ENCODE measurements at places on chromosomes 7 and 10.
A peak's percentile ranks its signal among the peaks of the same experiment; 100 is the strongest.

- no peak for DNase-seq
Measured at GRCh38 chr7:1117321-1117928, 29.5 kb downstream of the GPER1 start.

- no peak for DNase-seq
Measured at GRCh38 chr10:73073627-73074026, 23.0 kb downstream of the P4HA1 start.

GRCh38 chr7:118898284-118898683, 673.8 kb downstream of the ANKRD7 start:
- no peak for DNase-seq

- no peak for DNase-seq
Measured at GRCh38 chr10:26488344-26488743, 50.2 kb downstream of the APBB1IP start.

GRCh38 chr7:116697761-116698160, 25.8 kb downstream of the MET start:
- DNase-seq = no peak

- no peak for DNase-seq
Measured at GRCh38 chr10:21995557-21995956, 8.0 kb downstream of the DNAJC1 start.

DNA sequence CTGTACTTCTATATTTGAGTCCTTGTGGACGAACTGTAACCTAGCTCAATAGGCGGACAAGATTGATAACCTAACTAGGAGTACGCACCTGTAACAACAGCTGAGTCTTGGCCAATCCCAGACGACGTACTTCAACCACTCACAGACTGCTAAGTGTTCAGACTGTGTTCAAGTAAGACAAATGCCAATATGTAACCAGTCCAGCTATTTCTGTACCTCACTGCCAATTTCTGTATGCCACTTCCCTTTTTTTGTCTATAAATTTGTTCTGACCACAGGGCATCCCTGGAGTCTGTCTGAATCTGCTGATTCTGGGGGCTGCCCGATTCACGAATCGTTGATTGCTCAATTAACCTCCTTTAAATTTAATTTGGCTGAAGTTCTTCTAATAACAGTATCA, 32.2 kb downstream of the HACD1 start:
- no peak for DNase-seq

GRCh38 chr10:33939892-33940291, 605.4 kb upstream of the NRP1 start:
- no peak for DNase-seq

DNA sequence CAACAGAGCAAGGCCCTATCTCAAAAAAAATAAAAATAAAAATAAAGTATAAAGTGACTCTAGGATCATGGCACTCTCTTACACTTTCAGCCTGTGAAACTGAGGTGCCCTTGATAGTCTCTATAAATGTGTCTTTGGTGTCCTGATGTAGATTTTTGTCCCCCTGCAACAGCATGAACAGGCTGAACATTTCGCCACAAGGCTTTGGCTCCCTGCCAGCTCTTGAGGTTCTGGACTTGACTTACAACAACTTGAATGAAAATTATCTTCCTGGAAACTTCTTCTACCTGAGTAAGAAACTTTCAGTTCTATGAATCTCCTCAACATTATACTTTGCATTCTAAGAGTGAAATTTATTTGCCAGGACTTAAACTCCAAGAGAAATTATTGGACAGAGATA, 48.1 kb upstream of the BMS1 start:
- no peak for DNase-seq

GRCh38 chr10:3887404-3887803, 102.4 kb upstream of the KLF6 start:
- no peak for DNase-seq

GRCh38 chr10:8296090-8296733, 241.7 kb downstream of the GATA3 start:
- DNase-seq = no peak

DNA sequence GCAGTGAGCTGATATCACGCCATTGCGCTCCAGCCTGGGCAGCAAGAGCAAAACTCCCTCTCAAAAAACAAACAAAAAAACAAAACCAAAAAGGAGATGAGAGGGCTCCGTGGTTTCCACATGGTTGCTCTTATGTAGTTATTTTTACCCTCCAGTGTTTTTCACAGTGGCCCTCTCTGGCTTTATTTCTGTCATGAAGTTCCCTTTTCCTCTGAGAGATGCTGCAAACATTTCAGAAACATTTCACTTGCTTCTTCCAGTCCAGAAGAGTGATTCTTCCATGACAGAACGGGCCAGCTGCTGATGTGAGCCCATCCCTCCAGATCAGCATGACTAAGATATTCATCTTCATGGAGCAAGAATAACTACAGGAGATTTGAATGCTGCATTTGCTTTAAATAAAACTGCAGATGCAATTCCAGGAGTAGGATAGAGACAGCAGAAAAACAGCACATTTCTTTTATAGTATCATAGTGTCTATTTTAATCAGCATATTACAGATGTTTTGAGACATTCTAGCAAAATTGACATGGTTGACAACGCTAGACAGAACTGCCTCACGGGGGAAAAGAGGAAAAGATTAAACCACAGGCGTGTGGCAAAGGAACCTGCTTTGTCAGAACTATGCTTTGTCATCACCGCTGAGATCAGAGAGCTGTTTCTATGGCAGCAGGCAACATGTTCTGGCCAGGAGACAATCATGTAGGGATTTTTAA, 40.3 kb downstream of the NRCAM start:
- peak; percentile 25 for DNase-seq

DNA sequence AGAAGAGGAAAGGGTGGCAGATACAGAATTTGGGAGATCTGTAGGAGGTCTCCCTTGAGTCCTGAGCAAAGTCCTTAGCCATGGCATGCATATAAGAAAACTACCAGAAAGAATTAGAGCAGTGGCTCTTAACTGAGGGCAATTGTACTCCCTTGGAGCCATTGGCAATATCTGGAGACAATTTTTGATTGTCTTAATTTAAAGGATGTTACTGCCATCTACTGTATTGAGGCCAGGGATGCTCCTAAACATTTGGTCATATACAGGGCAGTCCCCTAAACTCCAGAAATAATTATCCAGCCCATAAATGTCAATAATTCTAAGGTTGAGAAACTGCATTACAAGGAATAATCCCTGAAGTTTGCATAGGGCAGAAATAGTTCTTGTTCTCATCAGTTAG, 136.4 kb upstream of the ODAD2 start:
- no peak for DNase-seq

- DNase-seq = no peak
Measured at GRCh38 chr10:95729323-95730055, 26.5 kb upstream of the ENTPD1 start.

- no peak for DNase-seq
Measured at GRCh38 chr10:86064219-86064618, 302.4 kb downstream of the GRID1 start.

- DNase-seq = no peak
Measured at GRCh38 chr10:20858292-20859124, 38.6 kb downstream of the NEBL start.

- no peak for DNase-seq
Measured at GRCh38 chr7:76133164-76133775, 68.4 kb upstream of the SRRM3 start.

DNA sequence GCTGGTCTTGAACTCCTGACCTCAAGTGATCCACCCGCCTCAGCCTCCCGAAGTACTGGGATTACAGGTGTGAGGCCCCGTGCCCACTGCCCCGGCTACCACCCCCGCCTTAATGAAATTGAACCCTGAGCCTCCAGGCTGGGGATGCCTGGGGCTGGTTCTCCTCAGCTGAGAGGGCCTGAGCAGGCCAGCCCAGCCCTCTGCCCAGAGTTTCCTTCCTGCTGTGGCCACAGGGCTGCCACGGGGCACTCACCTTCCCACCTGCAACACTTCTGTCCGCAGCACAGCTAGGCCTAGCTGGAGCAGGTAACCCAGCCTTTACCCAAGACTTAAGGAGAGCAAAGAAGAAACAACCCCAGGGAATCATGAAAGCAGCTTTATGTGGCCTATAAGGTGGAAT, 78.1 kb upstream of the ANLN start:
- no peak for DNase-seq

GRCh38 chr7:132073920-132074589, 502.2 kb downstream of the PLXNA4 start:
- DNase-seq = no peak

DNA sequence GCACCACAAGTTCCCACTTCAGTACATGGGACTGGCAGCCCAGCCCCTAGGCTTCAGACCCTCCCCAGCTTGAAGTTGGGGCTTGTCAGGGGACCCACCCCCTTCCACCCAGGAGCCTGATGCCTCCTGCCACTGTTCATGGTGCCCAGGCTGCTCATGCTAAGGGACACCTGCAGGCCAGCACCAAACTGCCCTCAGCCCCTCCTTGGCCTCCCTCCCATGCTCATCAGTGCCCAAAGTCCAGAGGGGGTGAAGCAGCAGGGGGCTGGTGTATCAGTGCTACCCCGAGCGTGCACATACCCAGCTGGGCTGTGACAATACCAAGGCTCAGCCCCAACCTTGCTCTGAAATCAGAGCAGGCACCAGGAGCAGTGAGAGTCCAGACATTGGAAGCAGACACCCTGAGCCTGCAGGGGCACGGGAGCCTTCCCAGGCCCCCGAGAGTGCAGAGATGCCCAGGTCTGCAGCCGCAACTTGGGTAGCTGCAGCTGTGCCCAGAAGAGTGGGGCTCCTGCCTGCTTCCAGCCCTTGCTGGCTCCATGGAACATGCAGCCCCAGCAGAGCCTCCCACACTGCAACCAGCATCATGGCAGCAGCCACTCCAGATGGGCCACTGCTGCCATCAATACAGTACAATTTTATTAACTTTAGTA, 79.0 kb downstream of the MTERF1 start:
- DNase-seq = no peak

DNA sequence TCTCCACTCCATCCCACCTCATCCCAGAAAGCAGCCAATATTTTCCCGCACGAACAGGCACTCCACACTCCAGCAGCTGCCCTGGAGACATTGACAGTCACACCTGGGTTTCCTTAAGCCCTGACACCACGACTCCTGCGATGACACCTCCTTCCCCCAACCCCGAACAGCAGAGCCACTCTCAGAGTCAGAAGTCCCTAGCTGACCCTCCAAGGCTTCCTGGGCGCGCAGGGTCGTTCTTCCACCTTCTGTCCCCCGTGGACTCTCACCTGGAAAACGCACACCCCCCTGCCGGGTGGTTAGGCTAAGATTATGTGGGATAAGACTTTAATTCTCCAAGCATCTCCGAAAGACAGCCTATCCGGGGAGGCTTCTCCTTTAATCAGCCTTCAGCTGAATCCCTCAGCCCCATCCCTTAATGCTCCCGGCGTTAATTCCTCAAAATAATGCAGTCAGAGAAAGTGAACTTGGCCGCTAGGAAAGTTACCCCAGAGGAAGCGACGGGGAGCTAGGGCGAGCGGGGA, 1.1 kb downstream of the DENND11 start:
- DNase-seq = no peak

DNA sequence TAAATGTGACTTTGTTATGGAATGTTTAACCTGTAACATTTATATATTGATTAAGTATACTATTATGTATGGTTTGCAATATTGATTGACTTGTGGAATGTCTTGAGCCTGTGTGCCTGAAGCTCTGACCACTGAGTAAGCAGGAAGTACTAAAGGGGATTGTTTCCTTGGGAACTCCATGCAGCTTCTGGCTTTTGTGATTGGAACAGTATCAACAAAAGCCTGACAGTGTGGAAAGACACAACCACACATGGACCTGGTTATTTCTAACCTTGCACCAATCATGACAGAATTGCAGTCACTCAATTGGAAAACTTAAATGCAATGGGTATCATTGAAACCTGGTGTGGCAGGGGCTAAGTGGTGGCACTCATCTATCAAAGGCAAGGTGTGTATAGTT, 45.5 kb upstream of the PIK3CG start:
- no peak for DNase-seq

DNA sequence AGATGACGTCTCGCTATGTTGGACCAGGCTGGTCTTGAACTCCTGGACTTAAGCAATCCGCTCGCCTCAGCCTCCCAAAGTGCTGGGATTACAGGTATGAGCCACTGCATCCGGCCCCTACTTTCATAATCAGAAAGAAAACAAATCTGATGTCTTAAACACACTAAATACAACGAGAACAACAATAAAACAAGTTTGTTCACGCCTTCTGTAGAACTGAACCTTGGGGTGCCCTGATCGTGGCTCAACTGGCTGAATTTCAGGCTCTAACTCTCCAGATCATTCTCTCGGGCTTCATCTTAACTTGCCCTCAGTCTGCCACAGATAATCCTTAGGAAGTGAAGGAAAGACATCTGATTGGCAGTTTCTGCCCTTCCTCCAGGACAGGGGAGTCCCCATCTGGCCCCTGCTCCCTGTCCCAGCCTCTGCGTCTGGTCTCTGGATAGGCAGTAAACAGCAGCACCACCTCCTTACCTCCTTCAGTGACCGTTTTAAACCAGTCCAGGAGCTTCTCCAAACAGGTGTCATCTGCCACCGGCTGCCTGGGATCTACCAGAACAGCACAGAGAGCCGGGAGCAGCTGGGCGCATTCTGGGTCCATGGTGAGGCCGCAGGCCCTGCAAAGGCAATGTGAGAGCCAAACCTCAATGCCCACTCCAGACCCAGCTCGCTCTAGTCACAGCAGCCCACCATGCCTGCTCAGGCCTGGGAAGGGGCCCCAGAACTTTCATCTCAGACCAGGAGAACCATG, 1.3 kb downstream of the BRAT1 start:
- DNase-seq = peak; percentile 40

DNA sequence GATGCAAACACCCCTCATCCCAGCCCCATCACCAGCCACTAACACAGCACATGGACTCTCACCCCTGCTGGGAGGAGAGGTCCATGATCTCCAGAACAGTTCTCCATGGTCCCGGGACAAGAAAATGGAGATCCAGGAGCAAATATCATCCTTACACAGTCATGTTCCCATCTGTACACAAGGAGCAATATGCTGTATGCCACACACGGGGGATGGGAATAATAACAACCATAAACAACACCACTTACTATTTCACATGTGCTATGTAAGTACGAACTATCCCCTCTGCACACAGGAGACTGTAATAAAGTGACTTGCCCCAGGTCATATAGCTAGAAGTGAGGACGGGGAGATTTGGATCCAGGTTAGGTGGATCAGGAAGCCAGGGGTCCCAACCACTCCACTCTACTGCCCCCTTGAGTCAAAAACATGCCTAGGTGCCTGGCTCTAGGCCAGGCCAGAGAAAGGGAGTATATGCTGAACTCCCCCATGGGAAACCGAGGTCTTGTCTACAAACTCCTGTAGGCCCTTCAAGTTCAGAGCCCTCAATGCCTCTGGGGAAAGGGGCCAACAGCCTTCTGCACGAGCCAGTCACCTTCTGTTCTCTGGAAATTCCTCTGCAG, 34.1 kb downstream of the LRRC20 start:
- DNase-seq = no peak

GRCh38 chr7:115851291-115851690, 179.3 kb downstream of the TFEC start:
- DNase-seq = peak; percentile 34

- DNase-seq = no peak
Measured at GRCh38 chr10:22737587-22737986, 23.2 kb upstream of the PIP4K2A start.

- no peak for DNase-seq
Measured at GRCh38 chr10:43698156-43698555, 49.5 kb upstream of the ZNF32 start.
